Activated CD8-positive, alpha-beta memory T cell treated with anti-CD3 and anti-CD28 coated beads for 4 hours (primary cell): ENCODE measurements at places on chromosomes 7 and 10.

DNA sequence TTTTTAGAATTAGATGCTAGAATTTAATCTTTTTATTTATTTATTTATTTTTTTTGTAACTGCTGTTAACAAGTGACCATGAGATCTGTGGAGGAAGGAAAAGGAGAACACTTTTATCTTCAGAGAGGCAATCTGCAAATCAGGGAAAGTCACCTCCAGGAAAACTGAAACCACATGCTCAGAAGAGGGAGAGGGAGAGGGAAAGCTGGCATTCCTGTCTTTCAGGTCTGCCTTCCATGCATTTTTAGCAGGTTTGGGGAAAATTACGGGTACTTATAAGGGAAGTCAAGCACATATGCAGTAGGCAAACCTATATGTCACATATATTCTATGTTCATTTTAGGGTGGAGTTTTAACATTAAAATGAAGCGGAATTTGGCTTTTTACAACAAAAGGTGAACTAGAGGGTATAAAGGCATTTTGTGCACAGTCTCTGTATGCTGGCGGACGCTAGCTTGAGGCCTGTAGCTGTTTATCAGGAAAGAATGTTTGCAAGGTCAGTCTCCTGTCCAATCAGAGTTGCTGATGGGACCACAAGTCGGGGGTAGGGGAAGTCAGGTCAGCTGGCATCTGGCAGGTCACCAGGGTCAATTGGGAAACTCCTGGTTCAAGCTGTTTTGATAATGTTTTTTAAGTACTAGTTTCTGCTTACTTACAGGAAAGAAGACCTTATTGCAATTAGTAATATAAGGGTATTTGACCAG, 333.5 kb downstream of the GPR158 start:
- no peak for DNase-seq

DNA sequence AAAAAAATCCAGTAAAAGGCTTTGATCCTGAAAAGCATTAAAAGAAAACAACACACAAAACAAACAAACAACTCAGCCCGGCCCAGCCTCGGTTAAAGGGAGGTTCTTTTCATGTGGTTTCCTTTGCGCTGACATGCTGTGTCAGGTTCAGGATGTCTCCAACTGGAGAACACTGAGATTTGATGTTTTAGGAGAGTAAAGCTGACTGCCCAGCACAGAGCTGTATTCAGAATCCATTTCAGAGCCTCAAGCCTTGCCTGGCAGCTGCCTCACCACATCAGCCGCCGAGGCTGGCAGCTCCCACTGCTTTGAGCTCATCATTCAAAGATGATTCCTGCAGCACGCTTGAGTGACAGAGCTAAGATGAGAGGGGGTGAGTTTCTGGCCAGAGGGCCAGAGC, 205.8 kb upstream of the LYZL1 start:
- no peak for DNase-seq

DNA sequence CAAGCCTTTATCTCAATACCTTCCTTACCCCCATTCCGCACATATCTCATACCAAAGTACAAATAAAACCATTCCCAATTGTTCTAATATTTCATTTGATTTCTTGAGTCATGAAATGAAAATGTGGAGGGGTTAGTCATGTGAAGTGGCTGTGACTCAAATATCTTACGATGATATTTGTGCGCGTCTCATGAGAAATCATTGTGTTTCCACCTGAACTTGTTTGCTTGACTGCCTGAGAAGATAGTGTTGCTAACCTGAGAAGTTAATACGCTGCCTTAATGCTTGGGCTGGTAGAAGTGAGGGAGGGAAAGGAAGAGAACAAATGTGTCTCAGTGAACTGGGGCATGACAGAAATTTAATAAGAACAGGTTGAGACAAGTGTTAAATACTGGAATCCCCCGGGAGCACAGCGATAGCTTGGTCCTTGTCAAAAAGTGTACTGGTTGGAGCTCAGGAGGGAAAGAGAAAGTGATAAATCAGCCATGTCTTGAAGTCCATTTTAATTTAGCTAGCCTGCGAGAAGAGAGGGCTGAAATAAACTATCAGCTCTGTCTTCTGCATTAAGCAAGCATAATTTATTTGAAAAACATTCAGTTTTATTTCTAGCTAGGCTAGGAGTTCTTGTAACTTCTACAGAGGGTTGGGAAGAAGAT, 7.2 kb upstream of the EPHA1 start:
- DNase-seq = no peak

GRCh38 chr7:27199849-27200760, at the start of gene HOXA13:
TSS of gene HOXA13 (minus strand) at chr7:27200091. CDS start at chr7:27200077, 14 bp downstream.
- no peak for DNase-seq

DNA sequence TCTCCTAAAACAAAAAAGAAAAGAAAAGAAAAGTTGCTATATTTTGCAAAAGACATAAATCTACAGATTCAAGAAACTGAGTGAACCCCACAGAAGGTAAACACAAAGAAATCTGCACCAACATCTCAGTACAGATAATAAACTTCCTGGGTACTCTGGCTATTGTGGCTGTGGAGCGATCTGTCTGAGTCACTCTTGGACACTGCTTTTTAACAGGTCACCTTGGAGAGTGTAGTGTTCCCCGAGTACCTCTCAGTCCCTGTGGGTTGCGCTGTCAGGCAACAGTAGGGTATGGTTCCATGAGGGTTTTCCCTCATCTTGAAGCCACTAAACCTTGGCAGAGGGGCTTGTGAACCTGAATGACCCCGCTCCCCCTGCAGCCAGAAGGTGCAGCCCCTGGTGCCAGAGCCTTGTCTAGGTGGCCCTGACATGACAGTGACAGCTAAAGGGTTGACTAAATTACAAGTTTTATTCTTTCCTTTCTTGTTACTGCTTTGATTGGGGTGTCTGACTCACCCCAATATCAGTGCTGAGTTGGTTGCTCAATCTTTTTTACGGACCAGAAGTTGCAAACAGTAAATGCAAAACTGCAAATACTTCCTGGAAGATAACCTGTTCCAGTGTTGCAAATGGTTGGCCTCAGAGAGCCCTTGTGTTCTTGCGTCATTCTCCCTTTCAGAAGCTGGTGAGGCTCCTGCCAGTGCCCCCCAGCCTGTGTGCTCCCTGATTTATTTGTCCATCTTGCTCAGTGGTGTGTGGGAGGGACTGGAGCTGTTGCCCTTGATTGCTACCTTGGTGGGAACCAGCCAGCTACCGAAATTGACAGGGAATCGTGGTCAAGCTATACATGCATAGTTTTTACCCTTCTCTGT, 30.6 kb downstream of the POR start:
- no peak for DNase-seq

DNA sequence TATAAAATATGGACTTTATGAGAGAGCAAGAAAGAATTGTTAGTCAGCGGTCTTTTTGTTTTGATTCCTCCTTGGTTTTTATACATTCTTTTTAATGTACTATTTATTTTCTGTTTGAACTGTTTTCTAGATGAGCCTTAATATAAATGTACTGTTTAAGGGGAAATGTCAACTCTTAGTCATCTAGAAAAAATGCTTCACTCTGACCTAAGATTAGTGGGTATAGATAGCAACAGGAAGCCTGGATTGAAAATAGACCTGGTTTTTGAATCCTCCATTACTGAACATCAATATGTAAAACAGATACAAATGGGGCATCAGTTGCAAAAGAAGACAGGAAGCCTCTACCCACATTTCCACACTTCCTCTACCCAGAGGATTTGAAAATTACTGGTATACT, 87.8 kb downstream of the CHRM2 start:
- DNase-seq = no peak

DNA sequence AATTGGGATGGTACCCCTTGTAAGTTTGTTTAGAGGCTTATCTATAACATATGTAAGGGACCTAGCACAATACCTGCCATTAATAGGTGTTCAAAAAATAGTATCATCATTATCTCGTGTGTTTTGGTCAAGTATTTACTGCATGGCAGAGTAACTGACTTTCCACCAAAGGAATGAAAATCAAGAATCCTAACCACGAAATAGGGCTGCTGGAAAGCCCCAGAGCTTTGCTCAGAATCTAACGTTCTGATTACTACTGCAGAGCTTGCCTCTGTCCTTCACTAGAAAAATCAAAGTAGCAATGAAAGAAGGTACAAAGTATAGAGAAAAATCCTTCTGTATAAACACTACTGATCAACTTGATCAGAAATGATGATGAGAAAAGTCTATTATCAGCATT, 34.9 kb downstream of the DCLRE1C start:
- DNase-seq = no peak

- no peak for DNase-seq
Measured at GRCh38 chr7:82778021-82778420, 334.4 kb upstream of the CACNA2D1 start.

DNA sequence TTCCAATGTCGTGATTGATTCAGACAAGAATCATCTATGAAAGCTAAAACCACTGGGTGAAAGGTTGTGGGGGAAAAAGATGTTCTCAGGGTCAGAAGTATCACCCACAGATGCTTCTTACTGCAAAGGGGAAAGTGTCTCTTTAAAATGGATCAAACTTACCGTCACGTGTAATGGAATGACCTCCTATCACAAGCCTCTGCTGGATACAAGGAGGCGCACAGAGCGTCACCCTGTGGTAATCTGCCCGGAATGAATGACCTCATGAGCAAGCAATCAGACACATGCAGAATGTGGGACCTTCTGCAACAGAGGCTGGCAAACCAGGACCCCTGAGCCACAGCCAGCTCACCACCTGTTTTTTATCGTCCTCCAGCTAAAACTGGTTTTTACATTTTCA, 33.0 kb downstream of the WIPF3 start:
- DNase-seq = no peak
